ENCODE measurements at places on chromosomes 2 and 18.
A peak's percentile ranks its signal among the peaks of the same experiment; 100 is the strongest.

- peak; percentile 33 for DNase-seq
Measured at GRCh38 chr2:175282300-175282699, 100.8 kb upstream of the ATP5MC3 start.

DNA sequence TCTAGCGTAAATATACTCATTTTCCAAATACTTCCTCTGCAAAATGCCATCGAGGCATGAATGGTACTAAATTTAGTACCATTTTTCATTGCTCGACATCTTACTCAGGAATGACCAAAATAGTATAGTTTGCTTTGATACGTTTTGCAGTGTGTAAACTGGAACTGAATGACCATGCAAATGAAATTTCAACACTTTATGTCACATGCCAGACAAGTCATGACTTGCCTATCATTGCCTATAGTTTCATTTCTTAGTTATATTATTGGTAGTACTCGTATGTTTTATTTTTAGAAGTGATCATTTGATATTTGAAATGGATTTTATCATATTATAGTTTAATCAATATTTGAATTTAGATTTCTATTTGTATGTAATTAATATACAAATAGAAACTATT lies 9.1 kb downstream of the MSTN start:
- no peak for DNase-seq

- DNase-seq = no peak
Measured at GRCh38 chr2:174740721-174741120, 23.6 kb downstream of the CHRNA1 start.

GRCh38 chr18:47754311-47755101 lies 176.0 kb downstream of the SMAD2 start:
- DNase-seq = peak; percentile 35

DNA sequence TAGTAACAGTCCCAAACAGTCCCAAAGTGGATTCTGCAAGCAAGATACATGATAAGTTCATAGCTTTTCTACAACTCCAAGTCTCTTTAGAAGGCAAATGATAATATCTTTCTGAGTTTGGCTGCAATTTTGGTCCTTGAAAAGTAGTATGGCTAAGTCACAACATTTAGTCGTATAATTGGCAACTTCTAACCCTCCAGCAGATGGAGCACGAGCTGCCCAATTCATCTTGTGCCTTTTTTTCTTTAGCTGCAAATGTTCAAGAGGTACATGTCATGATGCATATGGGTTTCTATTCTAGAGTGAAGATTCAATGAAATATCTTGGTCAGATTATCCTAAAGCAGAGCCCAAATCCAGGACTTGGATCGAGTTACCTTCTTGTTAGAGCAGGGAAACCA lies 127.0 kb upstream of the KLHL14 start:
- DNase-seq = no peak

DNA sequence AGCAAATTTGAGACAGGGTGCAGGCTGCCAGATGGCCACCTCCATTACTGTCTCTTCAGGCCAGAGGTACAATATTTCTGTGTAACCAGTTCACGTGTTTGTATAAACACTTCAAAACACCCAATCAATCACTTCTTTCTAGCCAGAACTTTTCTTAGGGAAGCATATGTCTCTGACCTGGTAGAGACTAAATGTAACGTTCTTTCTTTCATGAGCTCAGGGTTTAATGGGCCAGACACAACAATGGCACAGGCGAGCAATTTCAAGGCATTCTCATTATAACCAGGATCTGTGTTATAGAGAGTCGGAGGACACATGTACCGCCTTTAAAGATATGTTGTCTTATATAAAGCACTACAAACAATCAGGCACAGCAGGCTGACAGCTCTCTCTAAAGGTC lies 1846.4 kb upstream of the PIK3C3 start:
- DNase-seq = no peak

DNA sequence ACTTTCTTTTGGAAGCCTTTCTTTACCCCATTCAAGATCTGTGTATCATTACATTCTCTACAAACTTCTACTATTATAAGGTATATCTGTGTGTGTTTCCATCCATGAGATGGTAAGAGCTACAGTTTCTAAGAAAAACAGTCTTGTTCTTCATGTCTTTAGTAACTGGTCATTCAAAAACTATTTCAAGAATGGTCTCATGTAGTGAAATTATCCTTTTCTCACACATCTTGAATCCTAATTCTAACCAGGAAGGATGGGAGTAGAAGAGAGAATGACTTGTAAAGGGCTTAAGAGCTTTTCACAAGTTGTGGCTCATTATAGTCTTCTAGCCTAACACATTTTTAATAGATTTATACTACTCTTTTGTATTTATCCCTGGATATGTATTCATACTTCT lies 47.3 kb downstream of the ROCK1 start:
- DNase-seq = no peak

DNA sequence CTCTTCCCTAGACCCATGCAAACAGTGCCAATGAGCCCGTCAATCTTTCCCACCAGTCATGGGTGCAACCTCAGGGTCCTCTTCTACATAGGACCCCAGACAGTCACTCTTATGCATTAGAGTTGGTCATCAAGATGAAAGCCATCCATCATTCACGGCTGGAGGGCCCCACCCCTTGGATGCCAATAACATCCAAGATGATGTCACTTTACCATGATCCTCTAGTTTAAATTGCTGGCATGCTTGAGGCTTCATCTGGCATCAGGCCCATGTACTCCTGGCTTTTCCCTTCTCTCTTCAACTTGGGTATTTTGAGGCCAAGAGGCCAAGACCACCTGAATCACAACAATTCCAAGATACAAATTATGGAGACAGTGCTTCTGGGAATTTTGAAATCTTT lies 91.1 kb upstream of the MAPK4 start:
- DNase-seq = no peak

- peak; percentile 30 for DNase-seq
Measured at GRCh38 chr18:47970664-47971531, 40.4 kb upstream of the SMAD2 start.

DNA sequence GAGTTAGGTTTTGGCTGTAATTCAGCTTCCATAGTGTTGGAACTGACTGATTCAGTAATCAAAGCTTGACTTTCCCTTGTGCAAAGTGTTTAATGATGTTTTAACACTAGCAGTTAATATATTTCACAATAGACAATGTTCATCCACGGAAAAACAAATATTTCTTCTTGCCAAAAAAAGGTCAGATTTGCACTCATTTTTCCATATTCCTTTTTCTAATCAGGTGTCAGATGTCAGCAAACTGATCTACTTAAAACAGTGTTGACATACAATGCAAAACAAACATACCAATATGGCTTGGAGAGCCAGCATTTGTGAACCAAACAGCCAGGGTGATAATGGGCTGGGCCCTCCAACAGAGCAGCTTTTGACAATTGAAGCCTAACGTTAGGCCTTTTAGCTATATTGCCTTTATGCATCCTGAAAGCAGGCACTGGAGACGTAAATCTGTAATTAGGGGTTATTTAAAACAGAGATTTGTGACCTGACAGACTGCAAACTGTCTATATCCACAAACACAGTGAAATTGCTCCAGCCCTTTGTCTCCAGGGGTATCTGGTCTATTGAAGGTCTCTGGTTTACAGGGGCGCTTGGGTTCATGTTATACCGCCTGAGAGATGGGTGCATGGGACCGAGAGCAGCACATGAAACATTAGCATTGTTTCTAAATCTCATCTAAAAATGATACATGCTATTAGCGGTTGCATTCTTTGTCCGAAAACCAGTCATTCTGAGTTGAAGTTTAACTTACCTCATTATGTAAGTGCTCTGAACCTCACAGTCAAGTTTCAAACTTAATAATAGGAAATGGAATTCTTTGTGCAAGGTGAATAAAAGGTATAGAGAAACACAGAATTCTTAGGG lies 7.1 kb upstream of the CDCA7 start:
- no peak for DNase-seq

All from CD4-positive, alpha-beta T cell treated with Interleukin-1 beta for 1 hour (primary cell).